ENCODE measurements at places on chromosomes 12 and 14.
A peak's percentile ranks its signal among the peaks of the same experiment; 100 is the strongest.

GRCh38 chr14:22464422-22465142 is 124.4 kb downstream of the DAD1 start:
- no peak for DNase-seq

GRCh38 chr12:131990066-131990979 is 40.6 kb downstream of the EP400 start:
- DNase-seq, result no peak

- DNase-seq, result peak; percentile 70
Observed at GRCh38 chr12:7130701-7131501, 730 bp downstream of the CLSTN3 start.

DNA sequence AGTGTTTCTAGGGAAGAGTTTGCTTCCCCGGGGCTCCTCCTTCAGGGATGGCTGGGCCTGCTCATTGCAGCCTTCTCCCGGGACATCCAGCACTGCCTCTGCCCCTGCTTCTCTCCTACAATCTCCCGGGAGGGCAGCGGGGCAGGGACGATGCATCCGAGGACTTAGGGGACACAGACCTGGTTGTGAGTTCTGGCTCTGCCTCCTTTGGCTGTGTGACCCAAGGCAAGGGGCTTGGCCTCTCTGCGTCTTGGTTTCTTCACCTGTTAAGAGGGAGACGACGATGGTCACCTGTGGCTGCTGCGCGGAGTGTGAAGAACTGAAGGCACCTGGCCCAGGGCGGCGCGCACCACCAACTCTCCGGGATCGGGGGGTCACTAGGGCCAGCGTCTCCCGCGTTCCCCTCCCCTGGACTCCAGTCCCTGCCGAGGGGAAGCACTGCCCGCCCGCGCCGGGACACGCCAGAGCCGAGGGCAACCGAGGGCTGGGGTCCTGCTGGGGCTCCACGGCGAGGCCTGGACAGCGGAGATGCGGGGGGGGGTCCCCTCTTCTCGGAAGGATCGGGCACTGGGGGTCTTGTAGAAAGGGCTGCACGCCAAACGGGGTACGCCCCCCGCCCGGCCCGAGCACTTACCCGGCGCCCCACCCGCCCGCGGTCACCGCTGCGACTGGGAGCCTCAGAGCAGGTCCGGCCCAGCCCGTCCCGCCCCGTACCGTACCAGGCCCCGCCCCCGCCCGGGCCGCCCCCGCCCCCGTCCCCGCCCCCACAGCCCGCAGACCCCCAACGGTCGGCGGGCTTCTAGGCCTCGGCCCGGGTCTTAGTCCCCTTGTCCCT is at the start of gene HVCN1:
Gene HVCN1 (minus strand): TSS at position 670 of the 835 bp plus-strand sequence. CDS start 5,870 bp downstream, outside the sequence.
- peak; percentile 69 for DNase-seq

DNA sequence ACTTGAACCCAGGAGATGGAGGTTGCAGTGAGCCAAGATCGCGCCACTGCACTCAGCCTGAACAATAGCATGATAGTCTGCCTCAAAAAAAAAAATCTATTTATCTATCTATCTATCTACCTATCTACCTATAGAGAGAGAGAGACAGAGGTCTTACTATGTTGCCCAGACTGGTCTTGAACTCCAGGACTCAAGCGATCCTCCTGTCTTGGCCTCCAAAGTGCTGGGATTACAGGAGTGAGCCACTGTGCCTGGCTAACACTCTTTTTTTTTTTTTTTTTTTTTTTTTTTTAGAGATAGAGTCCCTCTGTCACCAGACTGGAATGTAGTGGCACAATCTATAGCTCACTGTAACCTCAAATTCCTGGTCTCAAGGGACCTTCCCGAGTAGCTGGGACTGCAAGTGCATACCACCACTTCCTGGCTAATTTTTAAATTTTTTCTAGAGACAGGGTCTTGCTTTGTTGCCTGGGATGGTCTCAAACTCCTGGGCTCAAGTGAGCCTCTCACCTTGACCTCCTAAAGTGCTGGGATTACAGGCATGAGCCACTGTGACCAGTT is 1.9 kb downstream of the FAM186A start:
- no peak for DNase-seq

DNA sequence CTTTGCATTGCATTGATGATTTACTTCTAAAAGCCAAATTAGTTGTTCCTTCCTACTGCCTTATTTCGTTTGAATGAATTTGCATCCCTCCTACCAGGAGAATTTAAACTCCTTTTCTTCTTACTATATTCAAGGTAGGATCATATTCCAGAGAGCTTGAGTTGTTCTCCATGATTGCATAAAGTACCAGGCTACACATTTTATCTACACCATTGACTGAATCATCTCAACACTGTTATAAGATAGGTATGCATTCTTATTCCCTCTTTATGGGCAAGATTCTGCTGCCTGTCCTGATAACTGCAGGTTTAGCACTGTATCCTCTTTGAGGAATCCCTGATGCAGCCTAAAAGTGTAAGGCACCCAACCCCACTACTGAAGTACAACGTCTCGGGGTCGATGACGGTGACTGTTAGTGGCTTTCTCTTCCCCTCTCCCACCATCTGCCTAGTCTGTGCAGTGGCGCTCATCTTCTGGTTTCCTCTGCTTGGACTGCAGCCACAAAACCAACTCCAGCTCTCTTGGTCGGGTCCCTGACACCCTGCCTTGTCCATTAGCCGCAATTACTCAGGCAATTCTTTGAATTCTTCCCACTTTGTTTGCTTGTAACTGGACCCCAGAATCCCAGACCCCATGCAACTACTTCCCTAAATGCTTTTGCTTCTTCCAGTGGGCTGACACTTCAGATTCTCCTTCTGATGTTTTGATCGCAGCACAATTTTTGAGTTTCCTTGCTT is 44.4 kb upstream of the STXBP6 start:
- no peak for DNase-seq

DNA sequence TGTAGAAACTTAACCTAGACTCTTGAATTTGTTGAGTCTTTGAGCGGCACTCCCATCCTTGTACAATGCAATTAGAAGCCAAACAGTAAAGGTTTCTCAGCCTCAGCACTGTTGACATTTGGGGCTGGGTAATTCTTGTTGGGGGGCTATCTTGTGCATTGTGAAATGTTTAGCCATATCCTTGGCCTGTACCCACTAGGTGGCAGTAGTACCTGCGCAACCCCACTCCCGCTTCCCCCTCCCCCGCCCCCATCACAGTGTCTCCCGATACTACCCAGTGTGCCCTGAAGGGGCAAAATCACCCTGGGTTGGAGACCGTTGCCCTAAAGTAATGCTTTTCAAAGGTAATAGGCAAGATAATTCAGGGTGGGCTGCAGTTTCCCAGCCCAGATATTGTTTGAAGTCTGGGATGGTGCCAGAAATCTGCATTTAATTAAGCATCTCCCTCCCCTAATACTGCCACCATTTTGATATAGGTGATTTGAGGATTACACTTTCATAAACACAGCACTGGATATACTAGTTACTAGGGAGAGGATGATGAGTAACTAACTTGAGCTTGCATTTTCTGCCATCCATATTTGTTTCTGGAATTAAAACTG is 1.8 kb downstream of the COX6A1 start:
- DNase-seq, result peak; percentile 76

DNA sequence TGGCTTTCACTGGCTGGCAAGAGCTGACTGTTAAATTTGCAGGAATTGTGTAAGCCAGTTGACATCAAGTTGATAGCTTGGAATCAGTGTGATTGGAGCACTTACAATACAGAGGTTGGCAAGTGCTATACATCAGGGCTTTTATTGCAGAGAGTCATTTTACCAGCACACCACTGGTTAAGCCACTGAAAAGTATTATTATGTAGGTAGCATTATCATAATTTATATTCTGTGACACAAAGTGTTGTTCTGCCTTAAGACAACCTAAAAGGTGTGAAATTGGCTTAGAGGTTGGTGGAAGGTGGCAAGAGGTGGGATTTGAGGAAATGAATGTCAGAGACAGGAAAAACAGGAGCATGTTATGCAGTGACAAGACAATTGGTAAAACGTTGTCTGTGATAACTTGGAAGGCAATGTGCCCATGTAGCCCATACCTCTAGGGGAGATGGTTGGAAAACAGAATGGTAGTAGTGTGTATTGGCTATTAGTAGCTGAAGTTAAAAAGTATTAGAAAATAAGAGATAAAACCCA is 172.9 kb upstream of the PRICKLE1 start:
- DNase-seq, result no peak

DNA sequence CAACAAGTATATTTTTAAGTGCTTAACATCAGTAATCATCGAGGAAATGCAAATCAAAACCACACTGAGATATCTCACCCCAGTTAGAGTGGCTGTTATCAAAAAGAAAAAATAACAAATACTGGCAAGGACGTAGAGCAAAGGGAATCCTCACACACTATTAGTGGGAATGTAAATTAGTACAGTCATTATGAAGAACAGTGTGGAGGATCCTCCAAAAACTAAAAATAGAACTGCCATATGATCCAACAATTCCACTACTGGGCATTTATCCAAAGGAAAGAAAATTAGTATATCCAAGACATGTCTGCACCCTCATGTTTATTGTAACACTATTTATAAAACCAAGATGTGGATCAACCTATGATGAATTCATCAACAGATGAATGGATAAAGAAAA is 149.0 kb upstream of the PWP1 start:
- DNase-seq, result no peak

DNA sequence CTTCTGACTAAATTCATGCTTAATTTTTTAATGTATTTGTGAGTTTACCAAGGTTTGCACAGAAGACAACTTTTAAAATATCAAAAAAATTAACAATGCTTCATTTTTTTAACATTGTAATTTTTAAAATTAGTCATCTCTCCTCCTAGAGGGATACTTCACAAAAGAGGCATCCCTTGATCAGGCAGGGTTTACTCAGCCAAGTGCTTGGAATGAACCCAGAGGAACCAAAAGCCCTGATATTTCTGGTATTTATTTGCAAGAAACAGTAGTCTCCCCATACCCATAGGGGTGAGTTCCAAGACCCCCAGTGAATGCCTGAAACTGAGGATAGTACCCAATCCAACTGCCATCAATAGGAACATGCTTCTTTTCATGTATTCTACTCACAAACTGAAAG is 52.5 kb downstream of the GARIN6 start:
- no peak for DNase-seq

- DNase-seq, result no peak
Observed at GRCh38 chr12:80846952-80847351, 90.8 kb downstream of the LIN7A start.

- DNase-seq, result no peak
Observed at GRCh38 chr12:44647917-44648690, 228.0 kb downstream of the NELL2 start.

DNA sequence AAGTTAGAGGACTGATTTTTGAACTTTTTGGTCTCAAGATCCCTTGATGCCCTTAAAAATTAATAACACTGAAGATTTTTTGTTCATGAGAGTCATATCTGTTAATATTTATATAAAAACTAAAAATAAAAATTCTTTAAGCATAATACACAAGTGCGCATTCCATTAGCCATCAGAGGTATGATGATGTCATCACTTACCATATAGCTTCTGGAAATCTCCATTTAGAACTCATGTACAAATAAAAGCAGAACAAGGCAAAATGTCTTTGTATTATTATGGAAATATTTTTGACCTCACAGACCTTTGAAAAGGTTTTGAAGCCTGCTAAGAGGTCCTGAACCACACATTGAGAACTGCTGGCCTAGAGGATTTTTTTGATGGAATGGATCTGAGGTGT is 214.4 kb upstream of the GARIN6 start:
- DNase-seq, result no peak

GRCh38 chr12:69112616-69113015 is 126.8 kb upstream of the CPSF6 start:
- no peak for DNase-seq

- no peak for DNase-seq
Observed at GRCh38 chr14:92659765-92660561, 88.5 kb downstream of the LGMN start.

DNA sequence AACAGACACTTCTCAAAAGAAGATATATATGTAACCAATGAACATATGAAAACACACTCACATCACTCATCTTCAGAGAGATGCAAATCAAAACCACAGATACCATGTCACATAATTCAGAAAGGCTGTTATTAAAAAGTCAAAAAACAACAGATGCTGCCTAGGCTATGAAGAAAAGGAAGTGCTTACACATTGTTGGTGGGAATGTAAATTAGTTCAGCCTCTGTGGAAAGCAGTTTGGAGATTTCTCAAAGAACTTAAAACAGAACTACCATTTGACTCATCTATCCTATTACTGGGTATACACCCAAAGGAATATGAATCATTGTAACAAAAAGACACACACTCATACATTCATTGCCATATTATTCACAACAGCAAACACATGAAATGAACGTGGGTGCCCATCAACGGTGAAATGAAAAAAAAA is 35.1 kb downstream of the EIF2S3B start:
- DNase-seq, result no peak

DNA sequence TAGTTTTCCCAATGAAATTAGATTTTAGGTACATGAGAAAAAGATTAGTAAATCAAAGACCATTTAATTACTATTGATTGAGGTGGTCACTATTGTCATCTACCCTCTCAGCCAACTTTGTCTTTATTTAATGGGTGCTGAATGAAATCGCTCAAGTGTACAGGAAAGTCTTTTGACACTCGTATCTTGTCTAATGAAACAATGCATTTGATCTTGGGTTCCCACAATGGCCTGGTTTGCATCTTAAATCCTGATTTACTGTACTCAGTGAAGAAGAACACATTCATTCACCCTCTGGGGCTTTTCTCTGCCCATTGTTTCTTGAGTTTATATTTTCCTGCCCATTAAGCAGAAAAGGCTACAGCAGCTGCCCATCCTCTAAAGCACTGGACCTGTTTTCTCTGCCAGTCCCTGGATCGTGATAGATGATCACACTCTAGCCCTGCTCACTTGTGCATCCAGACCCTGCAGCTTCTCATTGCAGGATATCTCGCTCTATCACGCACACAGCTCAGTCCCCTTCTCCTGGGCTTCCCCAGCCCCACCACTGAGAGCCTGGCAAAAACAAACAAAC is 1369.3 kb downstream of the AACS start:
- no peak for DNase-seq

DNA sequence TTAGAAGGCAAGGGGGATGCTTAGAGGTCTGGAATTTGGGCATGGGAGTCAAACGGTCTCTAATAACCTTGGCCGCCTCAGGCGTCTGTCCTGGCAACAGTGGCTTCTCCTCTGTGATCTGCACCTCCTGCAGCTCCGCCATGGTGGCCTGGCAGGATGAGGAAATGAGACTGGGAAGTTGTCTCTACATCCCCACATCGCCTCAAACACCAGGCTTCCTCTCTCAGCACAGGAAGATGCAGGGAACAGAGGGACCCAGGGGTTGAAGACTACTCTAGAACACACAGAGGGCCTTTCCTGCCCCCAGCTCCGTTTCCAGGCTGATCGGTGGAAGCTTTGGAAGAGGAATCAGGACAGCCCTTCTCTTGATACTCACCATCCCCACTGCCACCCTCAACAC is 1.7 kb downstream of the NDRG2 start:
- DNase-seq, result no peak
